ENCODE measurements at places on chromosomes 4 and X.

DNA sequence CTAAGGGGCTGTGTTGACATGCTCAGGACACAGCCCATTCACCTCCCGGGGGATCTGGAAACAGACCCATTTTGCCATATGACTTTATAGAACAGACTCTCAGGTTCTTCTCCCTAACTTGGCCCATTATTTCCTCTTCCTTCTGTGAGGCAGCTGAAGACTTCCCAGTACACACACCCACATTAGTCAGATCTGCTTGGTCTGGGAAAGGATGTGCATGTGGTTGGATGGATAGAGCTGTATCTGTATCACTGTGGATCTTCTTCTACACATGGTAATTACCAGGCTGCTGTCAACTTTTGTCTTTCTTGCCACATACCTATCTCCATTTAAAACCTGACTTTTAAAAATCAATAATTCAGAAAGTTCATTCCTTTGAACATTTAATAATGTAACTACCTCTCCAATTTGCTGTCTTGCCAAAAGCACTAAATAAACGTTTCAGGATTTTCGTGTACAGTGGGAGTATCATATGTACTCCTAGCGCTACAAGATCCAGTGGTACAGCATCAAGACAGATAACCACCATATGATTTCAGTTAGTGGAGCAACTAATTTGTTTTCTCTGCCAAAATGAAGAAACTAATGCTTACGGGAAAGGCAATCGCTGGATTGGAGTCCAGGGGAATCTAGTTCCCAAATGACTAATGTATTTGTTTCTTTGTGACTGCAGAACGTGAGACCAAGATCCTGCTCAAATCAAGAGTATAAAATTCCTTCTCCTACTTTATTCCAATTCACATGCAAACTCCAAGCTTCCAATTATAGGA, 134.1 kb upstream of the MAP3K15 start:
- peak; percentile 39 for DNase-seq

DNA sequence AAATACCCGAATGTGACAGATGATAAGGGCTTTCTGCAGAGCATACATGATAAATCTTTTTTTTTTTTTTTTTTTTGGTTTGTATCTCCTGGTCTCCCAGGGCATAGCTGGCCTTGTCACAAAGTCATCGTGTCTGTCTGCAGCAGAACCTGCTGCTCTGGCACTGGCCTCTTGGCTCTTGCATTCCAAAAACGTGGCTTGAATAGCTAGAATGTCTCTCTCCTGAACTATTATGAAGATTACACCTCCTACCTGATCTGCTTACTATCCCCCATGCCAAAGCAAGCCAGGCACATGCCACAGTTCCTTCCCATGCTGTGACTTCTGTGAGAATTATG, 50.4 kb upstream of the SCRG1 start:
- no peak for DNase-seq

- no peak for DNase-seq
These were observed 21.8 kb upstream of the CCNI start for GRCh38 chr4:77097611-77098010.

GRCh38 chr4:9994246-9994847, 26.9 kb downstream of the SLC2A9 start:
- no peak for DNase-seq

DNA sequence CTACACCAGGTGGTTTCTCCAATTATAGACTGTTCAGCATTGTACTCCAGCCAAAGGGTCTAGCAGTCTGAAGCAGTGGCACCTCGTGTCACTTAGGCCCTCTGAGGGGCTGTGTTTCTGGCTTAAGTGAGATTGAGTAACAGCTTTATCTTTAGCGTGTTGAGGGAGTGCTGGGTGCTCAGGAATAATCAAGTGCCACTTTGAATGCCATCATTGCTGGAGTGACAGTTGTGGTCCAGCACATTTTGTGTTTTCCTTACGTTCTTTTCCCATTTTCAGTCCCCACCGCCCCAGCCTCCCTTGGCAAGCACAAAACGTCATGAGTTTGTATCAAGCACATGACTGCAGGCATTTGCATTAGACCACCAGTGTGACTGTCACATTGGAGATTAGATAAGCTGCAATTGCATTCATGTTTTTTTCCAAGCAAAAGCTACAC, 58.7 kb downstream of the FNIP2 start:
- no peak for DNase-seq

DNA sequence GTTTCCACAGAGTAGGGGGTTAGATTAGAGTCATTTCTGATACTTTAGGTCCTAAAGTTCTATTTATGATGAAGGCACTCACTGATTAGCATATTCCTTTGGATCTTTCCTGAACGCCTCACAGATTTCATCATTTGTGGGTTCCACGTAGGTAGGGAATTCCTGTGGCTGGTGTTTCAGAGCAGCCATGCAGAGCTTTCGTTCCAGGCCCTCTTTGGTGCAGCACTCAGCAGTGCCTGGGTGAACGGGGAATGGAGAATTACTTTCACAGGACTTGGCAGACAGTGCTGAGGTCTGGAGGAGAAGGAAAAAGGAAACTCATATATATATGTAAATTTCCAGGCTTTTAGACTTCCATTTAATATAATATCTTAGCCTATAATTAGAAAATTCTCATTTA, 18.5 kb downstream of the GC start:
- DNase-seq = peak; percentile 3

- DNase-seq = no peak
These were observed 511.2 kb downstream of the INPP4B start for GRCh38 chr4:142334931-142335330.

DNA sequence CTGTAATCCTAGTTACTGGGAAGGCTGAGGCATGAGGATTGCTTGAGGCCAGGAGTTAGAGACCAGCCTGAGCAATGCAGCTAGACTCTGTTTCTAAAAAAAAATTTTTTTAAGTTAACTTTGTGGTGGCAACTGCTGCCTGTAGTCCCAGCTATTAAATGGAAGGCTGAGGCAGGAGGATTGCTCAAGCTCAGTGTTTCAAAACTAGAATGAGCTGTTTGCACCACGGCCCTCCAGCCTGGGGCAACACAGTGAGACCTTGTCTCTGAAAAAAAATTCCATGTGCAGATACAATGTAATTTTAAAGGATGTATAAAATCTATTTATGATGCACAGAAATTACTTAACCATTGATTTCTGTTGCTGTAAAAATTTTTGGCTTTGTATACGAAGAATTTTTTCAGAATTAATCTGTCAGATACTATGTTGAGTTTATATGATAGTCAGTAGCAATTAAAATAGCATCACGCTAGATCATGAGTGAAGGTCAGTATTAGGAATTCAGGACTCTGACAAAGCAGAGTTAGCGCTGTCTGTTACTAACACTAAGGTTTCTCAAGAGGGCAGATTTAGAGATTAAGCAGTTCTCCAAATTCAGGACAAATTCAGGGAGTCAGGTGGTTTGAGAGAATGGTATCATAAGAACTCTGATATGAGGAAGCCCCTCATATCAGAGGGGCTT, 8.3 kb upstream of the AGA start:
- DNase-seq = peak; percentile 35

DNA sequence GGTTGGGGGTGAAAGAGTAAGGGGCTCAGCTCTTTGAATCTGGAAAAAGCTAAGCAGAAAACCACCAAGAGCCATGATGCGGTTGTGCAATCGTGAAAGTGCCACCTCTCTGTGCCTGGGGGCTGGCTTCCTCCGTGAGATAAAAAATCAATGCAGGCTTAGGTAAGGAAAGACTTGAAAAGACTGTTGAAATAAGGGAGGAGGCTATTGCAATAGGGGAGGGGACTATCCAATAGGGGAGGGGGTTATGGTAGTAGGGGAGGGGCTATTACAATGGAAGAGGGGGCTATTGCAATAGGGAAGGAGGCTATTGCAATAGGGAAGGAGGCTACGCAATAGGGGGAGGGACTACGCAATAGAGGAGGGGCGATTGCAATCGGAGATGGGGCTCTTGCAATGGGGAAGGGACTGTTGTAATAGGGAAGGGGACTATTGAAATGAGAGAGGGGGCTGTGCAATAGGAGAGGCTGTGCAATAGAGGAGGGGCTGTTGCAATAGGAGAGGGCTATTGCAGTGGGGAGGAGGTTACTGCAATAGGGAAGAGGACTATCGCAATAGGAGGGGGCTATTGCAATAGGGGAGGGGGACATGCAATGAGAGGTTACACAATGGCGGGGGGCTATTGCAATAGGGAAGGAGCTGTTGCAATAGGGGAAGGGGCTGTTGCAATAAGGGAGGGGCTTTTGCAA, 162.3 kb upstream of the PSAPL1 start:
- DNase-seq = no peak

DNA sequence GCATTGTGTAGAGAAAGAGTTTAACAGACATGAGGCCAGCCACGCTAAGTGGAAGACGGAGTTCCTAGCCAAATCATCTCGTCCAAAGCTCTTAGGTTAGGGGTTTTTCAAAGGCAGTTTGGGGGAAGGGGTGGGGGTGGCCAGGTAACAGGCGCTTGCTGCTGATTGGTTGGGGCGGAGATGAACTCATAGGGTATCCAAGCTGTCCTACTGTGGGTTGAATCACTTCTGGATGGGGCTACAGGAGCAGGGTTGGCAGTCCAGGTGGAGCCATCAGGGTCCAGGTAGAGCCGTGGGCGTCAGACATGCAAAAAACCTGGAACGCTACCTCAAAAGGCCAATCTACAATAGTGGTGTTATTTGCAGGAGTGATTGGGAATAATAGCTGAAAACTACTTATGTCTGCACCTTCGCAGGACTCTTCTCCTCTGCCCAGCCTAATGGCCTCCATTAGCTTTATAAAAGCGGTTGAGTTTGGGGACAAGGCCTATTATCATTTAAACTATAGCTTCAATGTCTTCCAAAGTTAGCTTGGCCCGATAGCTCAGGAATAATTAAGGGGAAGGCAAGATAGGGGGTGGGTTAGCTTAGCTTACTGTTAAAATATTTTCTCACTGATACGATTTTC, 579.6 kb downstream of the NLGN4X start:
- DNase-seq = no peak

- DNase-seq = no peak
These were observed 32.3 kb downstream of the USP53 start for GRCh38 chr4:119244832-119245231.

DNA sequence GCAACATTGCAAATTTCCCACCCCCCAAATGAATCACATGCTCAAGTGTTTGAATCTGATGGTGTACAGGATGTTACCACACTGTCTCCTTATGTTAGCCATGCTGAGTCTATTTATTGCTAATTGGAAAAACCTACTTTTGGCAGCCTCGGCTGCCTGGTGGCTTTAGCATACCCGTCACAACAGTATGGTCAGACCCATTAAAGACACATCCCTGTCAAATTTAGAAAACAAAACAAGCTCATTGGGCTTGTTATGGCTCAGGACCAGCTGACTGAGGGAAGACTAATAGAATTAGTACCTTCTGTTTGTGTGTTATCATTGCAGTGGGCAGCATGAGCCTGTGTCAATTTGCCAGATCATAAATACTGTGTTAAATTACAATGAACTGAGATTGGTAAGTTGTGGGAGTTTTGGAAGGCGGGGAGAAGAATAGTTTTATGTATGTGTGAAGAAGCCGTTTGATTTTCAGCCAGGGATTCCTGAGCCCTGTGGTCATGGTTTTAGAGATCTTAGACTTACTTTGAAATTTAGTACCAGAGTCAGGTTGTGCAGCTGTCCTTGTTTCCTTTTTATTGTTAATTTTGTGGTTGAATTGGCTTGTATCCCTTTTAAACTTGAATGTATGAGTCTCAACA, 66.8 kb downstream of the POLA1 start:
- no peak for DNase-seq

DNA sequence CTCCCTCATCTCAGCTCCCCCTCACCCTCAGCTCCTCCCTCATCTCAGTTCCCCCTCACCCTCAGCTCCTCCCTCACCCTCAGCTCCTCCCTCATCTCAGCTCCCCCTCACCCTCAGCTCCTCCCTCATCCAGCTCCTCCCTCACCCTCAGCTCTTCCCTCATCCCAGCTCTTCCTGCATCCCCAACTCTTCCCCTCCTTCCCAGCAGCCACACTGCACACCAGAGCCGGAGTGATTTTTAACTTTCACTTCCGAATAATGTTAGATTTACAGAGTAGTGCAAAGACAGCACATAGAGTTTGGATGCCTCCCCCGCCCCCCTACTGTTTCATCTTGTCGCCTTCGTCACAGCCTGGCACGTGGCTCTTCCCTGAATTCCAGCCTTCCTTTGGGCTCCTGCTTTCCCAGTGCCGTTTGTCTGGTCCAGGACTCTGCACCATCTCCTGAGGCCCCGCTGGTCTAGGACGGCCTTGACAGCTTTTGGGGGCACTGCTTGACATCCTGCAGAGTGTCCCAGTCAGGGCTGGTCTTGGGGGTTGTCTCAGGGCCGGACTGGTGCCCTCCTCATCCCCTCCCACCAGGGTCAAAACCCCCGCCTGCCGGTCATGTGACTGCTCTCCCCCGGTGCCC, 110.2 kb downstream of the FAM53A start:
- DNase-seq = no peak

DNA sequence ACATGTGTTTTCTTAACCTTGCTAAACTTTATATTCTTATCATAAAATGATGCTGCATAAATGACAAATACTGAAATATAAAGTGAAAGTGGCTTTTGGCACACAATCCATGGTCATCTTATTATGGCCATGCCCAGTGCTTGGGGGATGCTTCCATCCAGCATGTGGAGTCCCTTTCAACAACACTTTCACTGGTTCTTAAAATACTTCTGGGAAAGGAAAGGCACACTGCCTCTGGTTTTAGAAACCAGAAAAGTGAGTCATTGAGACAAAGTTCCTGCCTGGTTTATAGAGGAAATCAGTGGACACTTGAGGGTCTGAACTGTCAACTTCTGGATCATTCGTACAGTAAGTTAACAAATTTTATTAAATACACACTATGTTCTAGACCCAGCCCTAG, 248.0 kb upstream of the ADAMTS3 start:
- DNase-seq = no peak

DNA sequence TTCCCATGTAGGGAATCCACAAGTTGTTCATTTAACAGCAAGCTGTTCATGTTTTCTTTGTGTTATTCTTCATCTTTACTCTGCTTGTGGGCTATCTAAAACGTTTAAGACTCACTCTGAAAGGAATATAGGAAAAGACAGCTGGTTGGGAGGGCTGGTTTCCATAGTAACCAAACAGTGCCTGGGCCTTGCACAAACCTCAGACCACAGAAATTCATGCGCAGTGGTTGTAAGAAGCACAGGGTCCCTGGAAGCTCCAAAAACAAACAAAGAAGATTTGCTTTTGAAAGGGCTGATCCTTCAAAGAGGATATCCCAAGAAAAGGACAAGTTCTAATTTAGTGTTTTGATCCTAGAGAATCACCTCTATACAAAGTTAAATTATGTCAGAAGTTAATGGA, 7.8 kb downstream of the SERTM2 start:
- no peak for DNase-seq

DNA sequence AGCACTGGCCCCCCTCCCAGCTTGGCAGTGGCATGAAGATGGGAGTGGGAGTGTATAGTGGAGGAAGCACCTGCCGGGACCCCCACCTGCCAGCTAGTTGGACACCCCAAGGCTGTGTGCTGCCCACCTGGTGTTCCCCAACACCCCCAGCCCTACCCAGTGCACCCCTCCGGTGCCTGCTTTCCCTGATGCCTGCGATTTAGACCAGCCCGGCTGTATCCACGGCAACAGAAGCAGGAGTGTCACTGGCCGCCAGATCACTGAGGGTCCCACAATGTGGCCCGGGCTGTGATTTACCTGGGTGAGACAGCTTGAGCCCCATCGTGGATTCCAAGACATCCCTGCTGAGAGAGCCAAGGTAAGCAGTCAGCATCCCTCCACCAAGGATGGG, 533 bp downstream of the GPR173 start:
- no peak for DNase-seq

Measured in mammary epithelial cell (primary cell).